Nephron progenitor cell (in vitro differentiated cells): ENCODE measurements at places on chromosomes 7 and 10.

DNA sequence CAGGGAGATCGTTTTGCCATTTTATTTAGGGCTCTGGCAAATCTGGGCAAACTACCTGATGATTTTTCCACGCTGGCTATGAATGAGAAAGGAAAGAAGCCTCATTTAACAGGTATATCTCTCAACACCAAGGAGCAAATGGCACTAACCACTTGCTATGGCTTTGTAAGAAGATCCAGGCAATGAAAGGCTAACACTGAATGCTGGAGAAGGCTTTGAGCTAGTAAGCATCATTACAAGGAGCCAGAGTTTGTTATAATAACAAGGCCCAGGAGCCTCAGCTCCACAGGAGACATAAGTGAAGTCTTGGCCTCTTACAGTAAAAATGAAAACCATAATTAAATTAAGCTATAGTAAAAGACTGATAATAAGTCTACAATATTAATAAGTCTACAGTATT is 123.1 kb downstream of the CNOT4 start:
- DNase-seq = no peak

GRCh38 chr7:47772492-47772891 is 175.8 kb downstream of the PKD1L1 start:
- no peak for DNase-seq

GRCh38 chr7:156848979-156849378 is 44.0 kb downstream of the LMBR1 start:
- no peak for DNase-seq

DNA sequence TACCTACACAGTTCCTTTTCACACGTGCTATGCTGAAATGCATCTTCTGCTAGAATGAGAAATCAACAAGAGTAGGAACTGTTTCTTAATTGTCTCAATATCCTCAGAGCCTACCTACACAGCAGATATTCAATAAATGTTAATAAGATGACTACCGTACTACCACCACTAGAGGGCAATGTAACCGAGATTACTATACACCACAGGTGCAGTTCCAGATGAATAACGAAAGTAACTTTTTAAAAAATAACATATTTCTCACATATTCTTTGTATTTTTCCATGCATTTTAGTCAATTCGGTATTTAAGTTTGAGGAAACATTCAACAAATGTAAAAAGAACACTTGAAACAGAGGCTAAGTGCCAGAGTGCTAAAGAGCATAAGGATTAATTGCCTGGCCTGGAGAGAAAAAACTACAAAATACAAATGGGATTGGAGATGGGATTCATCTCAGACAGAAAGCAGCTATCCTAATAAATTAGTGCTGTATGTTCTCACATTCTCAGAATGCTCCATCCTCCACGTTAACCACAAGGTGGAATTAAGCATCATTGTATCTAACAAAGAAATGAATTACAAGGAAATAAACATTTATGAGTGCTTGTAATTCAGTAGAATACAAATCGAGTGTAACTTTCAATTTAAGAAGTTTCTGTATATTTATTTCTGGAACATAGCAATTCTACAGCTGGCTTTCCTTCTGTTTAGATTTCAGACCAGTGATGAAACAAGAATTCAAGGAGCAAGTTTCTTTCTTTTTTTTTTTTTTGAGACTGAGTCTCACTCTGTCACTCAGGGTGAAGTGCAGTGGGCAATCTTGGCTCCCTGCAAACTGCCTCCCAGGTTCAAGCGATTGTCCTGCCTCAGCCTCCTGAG is 20.3 kb upstream of the HECTD2 start:
- peak; percentile 14 for DNase-seq

- no peak for DNase-seq
Observed at GRCh38 chr10:68007356-68007755, 67.7 kb downstream of the HERC4 start.

GRCh38 chr7:41039386-41039953 is 663.4 kb downstream of the INHBA start:
- DNase-seq = no peak

- DNase-seq = no peak
Observed at GRCh38 chr7:13198727-13199126, 511.3 kb downstream of the ARL4A start.
